ENCODE measurements at places on chromosomes 2 and 18.

- no peak for DNase-seq
Observed at GRCh38 chr2:183926433-183926832, 671.9 kb upstream of the ZNF804A start.

DNA sequence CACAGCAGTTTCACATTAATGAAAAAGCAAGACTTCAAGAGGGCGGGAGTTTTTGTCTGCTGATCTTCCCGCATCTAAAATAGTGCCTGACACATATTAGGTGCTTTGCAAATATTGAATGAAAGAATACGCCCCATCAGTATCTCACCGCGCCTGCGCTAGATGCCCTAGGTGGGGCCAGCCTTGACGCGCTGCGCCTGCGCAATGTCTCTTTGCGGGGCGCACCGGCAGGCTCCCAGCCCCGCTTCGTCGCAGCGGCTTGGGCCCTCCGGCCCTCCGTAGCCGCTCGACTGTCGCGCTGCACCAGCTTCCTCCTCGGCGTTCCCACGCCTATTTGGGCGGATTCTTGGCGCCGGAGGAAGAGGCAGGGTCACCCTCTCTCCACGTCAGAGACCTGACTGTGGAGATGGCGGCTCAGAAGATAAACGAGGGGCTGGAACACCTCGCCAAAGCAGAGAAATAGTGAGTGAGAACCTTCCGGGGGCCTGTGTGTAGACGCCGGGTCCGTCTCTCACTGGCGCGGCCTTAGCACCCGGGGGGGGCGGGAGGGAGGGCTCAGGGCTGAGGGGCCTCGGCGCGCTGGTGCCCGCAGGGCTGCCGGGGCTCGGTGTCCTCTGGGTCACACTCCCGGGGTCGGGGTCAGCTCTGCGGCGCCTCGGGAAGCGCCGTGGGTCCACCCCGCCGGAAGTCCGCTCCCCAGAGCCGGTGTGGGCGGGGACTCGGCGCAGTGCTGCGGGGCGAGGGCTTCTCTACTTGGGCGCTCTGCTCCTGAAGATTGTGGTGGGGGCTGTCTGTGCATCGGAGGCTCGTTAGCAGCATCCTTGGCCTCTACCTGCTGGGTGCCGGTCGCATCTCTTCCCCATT lies at the start of gene NAPG:
NAPG (plus strand) TSS at position 331 of the 864 bp plus-strand sequence; CDS start at position 407, 76 bp downstream.
- DNase-seq: peak; percentile 98

DNA sequence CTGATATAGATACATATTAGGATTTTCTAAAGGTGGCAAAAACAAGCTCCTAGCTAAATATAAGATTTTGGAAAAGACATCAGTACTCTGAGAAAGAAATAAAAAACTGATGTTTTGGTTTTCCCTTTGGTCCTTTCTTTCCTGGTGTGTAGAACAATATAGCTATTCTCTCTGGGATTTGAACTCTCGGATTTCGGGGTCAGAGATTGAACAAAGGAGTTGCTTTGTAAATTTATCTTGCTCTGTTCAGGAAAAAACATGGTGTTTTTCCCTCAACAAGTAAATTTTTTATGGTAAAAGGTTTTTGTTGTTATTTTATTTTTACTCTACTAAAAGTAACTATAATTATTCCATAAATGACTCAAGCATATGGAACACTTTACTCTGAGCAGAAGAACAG lies 889.3 kb downstream of the ERBB4 start:
- no peak for DNase-seq

GRCh38 chr2:193461431-193461934 lies 1266.8 kb upstream of the TMEFF2 start:
- DNase-seq: no peak

GRCh38 chr2:126658905-126659561 lies 3.1 kb downstream of the GYPC start:
- DNase-seq: no peak

DNA sequence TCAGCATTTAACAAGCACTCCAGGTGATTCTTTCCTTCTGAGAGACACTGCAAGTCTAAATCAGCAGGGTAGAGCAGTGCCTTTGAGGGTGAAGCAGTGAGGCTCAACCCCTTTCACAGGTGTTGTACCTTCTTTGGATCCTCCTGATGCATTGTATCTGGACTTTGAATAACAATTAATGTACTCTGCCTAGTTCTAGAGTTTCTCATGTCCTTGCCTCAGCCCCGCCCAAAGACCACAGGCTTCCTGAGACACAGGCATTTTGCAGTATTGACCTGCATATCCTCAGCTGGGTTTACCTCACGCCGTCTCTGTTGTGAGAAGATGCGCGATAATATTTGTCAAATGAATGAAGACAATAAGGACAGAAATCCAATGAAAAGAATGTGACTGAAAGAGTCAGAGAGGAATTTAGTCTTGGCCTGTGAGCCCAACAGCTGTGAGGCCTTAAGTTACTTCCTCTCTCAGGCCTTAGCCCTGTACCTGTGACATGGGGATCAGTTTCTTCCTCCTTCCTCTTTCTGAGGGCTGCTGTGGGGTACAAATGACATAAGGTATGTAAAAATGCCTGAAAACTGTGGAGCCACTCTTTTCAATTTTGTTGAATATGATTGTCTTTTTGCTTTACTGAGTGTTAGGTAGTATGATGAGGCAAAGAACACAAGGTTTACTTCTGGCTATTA lies 43.7 kb downstream of the WIPF1 start:
- peak; percentile 21 for DNase-seq

- DNase-seq: peak; percentile 72
Observed at GRCh38 chr2:69581774-69582581, 61.6 kb downstream of the AAK1 start.

GRCh38 chr2:215698566-215698965 lies 262.7 kb upstream of the FN1 start:
- no peak for DNase-seq

GRCh38 chr2:239267288-239267951 lies 133.4 kb downstream of the HDAC4 start:
- DNase-seq: peak; percentile 94

DNA sequence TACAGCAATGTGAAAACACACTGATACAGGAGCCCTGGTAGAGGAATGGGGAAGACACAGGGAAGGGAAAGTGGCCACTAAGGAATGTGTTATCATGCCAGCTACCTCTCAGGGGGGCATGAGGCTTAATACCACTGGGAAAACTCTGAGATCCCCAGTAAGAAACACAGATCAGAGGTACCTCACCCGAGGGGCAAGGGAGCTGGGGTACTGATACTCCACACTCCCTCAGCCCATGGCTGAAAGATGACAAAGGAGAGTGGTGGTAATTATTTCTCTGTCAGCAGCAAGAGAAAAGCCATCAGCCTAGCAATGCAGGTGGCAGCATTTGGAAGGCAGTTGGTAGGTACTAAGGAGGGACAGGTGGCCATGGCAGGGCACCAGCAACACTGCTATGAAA lies 434.8 kb downstream of the NBAS start:
- DNase-seq: no peak

DNA sequence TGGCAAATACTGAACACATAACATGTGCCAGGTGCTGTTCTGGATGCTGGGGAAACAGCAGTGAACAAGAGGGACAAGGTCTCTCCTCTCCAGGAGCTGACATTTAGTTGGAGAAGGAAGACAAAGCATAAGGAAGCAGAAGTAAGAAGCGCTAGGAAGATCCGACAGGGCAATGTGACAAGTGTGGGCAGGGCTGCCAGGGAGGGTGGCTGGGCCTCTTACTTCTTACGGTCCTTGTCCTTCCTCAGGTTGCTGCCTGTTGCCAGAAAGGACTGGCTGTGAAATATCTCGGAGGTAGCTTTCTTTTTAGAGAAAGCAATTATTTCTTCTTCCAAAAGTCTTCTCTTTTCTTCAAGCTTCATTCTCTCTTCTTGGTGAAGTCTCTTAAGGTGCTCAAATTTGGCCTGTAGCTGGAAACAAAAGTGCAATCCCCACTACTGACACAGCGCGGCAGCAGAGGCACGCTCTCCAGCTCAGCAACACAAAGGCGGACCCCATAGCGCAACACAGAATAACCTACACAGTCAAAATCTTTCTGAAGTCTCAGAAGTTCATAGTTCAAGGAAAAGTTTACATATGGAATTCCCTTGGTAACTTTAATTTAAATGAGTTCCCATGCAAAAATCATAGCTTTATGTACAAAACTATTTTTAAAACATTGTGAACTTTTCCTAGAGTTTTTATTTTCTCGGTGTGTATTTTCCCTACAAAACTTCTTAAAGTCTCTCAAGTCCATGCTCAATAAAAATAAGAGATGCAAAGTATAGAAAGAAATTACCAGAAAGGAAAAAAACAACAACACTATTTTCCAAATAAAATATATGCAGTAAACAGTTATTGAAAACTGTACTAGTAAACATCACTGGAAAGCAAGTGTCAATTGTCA lies 67.7 kb downstream of the SEPTIN10 start:
- peak; percentile 57 for DNase-seq

- no peak for DNase-seq
Observed at GRCh38 chr2:42937171-42937875, 144.9 kb upstream of the HAAO start.

- DNase-seq: no peak
Observed at GRCh38 chr2:225740086-225740485, 340.6 kb downstream of the NYAP2 start.

- DNase-seq: no peak
Observed at GRCh38 chr2:158228943-158229508, 127.3 kb downstream of the UPP2 start.

GRCh38 chr18:76405681-76406356 lies 89.2 kb downstream of the ZNF516 start:
- DNase-seq: peak; percentile 71

DNA sequence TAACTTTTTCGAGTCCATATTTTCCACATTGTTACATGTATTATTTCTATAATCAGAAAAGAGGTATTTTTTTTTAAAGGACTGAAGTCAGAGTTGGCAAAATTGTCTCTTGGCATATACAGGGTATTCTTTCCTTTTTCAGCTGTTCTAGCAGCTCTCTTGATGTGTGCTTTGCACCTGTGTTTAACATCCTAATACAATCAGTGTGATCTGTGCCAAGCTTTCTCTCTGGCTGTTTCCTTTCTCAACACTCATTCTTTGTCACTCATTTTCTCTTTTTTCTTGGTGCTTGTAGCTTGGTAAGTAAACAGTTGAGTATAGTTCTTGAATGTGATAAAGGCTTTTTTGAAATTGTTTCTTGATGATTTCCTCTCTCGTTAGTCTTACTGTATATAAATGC lies 9.2 kb downstream of the RNMT start:
- no peak for DNase-seq

DNA sequence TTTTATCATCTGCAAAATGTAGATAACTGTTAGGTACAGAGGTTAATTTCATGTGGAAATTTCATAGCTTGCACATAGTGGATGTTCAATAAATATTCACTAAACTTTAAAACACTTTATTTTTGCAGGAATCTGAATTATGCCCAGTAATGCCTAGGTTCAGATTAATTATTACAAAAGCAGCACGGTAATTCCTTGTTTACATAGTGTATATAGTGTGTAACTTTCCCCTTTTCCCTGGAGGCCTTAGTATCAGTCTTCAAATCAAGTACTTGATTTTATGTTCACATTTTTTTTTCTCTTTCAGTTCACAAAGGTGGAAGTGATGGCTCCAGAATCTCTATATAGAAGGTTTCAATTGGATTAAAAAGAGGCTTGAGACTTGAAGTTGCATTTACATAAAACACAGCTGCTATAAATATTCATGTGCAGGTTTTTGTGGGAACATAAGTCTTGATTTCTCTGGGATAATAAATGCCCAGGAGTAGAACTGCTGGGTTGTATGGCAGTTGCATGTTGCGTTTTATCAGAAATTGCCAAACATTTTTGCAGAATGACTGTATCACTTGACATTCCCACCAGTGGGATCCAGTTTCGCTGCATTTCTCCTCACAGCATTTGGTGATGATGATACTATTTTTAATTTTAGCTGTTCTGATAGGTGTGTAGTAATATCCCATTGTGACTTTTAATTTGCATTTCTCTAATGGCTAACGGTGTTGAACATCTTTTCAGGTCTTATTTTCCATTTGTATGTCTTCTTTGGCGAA lies 27.6 kb upstream of the LGALSL start:
- DNase-seq: no peak

- DNase-seq: no peak
Observed at GRCh38 chr2:3405307-3405706, 25.8 kb downstream of the TRAPPC12 start.

DNA sequence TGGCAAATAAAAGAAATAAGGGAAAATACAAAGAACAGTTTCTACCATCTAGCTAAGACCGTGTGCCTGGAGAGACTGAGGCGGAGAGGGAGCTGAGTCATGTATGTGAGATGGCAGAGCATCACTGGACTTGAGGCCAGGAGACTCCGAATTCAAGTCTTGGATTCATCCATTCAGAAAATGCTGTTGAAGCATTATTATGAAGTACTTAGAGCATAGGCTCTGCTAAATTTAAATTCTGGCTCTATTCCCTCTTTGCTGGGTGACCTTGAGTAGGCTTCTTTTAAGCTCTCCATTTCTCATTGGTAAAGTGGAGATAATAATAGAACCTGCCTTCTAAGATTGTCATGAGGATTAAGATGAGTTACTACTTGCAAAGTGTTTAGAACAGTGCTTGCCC lies 34.7 kb downstream of the NPHP1 start:
- DNase-seq: no peak

- DNase-seq: no peak
Observed at GRCh38 chr18:62037989-62038778, 145.4 kb upstream of the RNF152 start.

- no peak for DNase-seq
Observed at GRCh38 chr2:67070826-67071225, 326.3 kb upstream of the ETAA1 start.

GRCh38 chr2:63424329-63425078 lies 163.8 kb downstream of the WDPCP start:
- DNase-seq: peak; percentile 60

DNA sequence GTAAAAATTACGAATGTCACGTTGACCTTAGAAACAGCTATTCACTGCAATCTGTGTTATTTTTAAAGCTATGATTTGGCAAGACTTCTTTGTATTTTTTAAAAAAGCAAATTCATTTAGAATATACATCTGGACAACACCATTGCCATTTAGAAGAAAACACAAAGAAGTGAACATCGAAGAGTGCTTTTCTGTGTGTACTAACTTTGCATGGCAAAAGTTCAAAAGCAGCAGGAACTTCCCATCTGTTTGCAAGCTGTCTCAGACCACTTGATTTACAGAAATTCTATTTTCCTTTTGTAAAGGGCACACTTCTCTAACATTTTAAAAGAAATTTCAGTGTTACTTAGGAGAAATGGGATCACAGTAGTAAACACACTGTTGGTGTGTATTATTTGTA lies 145.9 kb downstream of the CALCRL start:
- DNase-seq: no peak

GRCh38 chr2:29394311-29394980 lies 279.2 kb downstream of the CLIP4 start:
- no peak for DNase-seq

All from RPMI8226 (cell line).